Gastroesophageal sphincter (tissue), 4 donors: ENCODE measurements at places on chromosomes 6 and 20.

GRCh38 chr6:112984899-112985298 lies 637.8 kb downstream of the RFPL4B start:
- no peaks in the 10 kb centered on the region for H3K4me1 ChIP-seq
- ATAC-seq: no peak
- no peaks in the 10 kb centered on the region for H3K27me3 ChIP-seq
- no peak overlapping the region for H3K4me3 ChIP-seq
- H3K27ac ChIP-seq: no peak overlapping the region

GRCh38 chr6:7324520-7324919 lies 11.5 kb upstream of the SSR1 start:
- no peaks in the 10 kb centered on the region for H3K4me1 ChIP-seq
- H3K36me3 ChIP-seq: no peaks in the 10 kb centered on the region
- peak; percentile 55 for ATAC-seq
- no peak overlapping the region for H3K27ac ChIP-seq
- peaks cover 7% of the 10 kb centered on the region for H3K27me3 ChIP-seq

DNA sequence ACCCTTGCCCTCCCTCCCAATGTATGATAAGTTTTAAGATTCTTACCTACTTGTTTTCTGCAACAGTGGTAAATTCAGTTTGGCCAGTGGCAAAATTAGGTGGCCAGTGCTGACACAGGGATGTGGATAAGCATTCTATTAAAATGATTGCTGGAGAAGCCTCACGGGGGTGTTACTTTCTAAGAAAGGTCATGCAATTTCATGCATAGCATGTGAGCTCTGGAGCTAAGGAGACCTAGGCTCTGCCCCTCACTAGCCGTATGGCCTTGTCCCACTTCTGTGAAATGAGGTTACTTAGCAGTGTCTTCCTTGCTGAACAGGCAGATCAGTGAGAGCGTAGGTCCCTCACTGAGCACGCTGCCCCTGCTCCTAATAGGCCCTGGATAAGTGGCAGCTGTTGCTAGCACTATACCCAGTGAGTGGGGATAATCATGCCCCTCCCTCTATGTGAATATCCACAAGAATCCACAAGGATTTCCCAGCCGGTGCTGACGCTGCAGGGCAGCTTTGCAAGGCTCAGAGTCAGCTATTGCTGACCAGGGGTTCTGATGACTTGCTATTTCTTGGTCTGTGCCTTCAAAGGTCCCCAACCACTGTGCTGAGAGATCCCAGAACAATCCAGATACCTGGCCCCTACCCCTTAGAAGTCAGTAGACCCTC lies 86.5 kb upstream of the MRPS10 start:
- no peak for ATAC-seq
- H3K27me3 ChIP-seq: no peaks in the 10 kb centered on the region
- H3K27ac ChIP-seq: no peak overlapping the region
- H3K36me3 ChIP-seq: peaks cover 15% of the 10 kb centered on the region
- no peak overlapping the region for H3K4me3 ChIP-seq

DNA sequence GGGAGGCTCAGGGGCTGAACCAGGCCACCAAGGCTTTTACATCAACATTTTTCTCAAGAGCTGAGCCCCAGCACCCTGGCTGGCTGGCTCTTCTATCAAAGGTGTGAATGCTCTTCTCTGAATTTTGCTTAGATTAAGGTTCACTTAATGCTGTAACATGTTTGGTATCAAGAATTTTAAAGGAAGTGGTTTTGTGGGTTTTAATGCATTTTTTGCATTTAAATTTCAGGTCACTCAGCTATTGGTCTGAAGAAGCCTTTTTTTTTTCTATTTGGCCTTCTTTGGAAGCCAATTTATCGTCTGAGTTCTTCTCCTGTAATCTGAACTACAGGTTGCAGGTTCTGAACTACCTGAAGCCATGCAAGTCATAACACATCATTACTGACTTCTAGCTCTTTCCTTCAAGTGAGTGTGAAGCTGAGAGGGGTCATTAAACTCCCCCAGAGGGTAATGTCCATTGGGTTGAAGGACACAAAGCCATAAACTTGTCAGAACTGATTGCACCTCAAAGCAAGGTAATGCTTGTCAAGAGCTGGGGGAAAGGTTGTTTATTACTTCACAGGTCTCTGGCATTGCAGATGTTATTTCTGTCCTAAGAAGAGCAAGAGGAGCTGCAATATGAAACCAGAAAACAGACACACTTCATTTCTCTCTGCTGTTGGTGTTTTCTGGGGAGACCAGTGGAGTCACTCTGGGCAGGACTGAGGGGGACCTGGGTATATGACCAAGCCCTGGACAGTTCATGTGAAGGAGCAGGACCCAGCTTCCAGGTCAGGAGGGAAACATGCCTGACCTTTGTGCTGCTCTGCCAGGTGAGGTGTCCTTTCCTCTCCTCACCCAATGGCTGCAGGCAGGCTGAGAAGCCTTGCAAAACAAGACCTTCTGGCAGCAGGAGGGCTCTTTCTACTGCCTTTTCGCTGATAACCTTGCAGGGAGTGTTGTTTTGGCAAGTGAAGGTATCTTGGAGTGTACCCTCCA lies 26.1 kb upstream of the NEDD9 start:
- no peak overlapping the region for H3K27ac ChIP-seq
- no peaks in the 10 kb centered on the region for H3K27me3 ChIP-seq
- H3K36me3 ChIP-seq: no peaks in the 10 kb centered on the region
- H3K4me3 ChIP-seq: no peak overlapping the region
- peaks cover 4% of the 10 kb centered on the region for H3K4me1 ChIP-seq

GRCh38 chr20:32128167-32128566 lies 18.7 kb downstream of the TM9SF4 start:
- ATAC-seq: no peak
- H3K4me1 ChIP-seq: no peaks in the 10 kb centered on the region
- H3K36me3 ChIP-seq: peaks cover 23% of the 10 kb centered on the region
- no peak overlapping the region for H3K27ac ChIP-seq
- no peak overlapping the region for H3K4me3 ChIP-seq

DNA sequence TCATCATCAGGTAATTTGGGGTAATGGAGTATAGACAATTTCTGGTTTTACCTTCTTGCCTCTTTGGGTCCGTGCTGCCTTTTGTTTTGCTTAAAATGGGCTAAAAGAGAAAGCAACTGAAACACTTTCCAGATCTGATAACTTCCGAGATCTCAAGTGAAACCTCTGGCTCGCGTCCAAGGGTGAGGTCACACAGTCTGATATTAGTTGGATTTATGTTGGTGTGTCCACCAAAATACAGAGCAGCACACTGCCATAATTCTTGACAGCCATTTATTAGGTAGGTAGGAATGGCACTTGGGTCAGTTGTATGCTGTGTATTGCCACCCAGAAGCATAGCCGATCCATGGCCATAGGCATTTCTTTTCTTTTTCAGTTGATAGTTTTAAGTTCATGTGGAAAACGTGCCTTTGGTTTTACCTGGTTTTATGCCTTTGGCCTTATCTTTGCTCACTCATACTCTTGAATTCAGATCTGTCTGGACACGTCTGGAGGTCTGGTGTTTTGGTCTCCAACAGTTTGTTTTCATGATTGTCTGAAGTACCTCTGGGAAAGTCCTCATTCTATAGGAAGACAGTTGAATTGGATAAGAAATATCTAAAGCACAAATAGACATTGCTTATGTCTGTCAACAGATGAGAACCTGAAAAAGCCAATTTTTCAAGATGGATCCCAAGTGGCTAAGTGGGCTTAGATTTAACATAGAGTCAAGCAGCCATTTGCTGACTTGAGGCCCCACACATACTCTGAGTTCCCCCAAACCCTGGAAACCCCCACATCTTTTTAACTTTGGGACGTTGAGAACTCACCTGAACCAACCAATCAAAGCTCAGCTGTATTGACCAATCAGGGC lies 320.8 kb downstream of the SOX4 start:
- no peaks in the 10 kb centered on the region for H3K36me3 ChIP-seq
- H3K4me1 ChIP-seq: no peaks in the 10 kb centered on the region
- no peak overlapping the region for H3K27ac ChIP-seq
- no peak overlapping the region for H3K4me3 ChIP-seq
- ATAC-seq: no peak

- H3K4me3 ChIP-seq: no peak overlapping the region
- ATAC-seq: no peak
- peaks cover 8% of the 10 kb centered on the region for H3K27me3 ChIP-seq
- no peaks in the 10 kb centered on the region for H3K36me3 ChIP-seq
- no peaks in the 10 kb centered on the region for H3K4me1 ChIP-seq
These were observed 125.3 kb downstream of the GRM1 start for GRCh38 chr6:146154197-146154596.

GRCh38 chr6:110705543-110705942 lies 109.7 kb downstream of the CDK19 start:
- H3K4me3 ChIP-seq: no peak overlapping the region
- ATAC-seq: no peak
- H3K4me1 ChIP-seq: no peaks in the 10 kb centered on the region
- H3K27ac ChIP-seq: no peak overlapping the region

GRCh38 chr6:166589786-166590574 lies 3.5 kb upstream of the RAMACL start:
- no peaks in the 10 kb centered on the region for H3K36me3 ChIP-seq
- no peaks in the 10 kb centered on the region for H3K27me3 ChIP-seq
- peaks cover 8% of the 10 kb centered on the region for H3K4me1 ChIP-seq
- no peak overlapping the region for H3K27ac ChIP-seq
- no peak for ATAC-seq

DNA sequence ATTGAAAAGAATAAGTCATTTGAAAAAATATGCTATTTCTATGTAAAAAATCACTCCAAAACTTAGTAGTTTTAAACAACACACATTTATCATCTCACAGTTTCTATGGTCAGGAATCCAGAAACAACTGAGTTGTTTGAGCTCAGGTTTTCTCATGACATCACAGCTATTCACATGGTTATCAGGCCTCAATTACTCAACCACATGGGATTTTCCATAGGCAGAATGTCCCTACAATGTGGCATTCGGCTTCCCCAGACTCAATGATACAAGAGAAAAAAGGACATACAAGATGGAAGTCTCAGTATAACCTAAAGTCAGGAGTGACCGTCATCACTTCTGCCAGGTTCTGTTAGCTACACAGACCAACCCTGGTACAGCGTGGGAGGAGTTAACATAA lies 3.4 kb upstream of the SLC35D3 start:
- H3K27me3 ChIP-seq: peaks cover 69% of the 10 kb centered on the region
- no peaks in the 10 kb centered on the region for H3K36me3 ChIP-seq
- ATAC-seq: no peak
- H3K4me1 ChIP-seq: no peaks in the 10 kb centered on the region

- H3K4me3 ChIP-seq: no peak overlapping the region
- H3K4me1 ChIP-seq: peaks cover 16% of the 10 kb centered on the region
- H3K36me3 ChIP-seq: no peaks in the 10 kb centered on the region
- no peak overlapping the region for H3K27ac ChIP-seq
These were observed 4.5 kb upstream of the CITED2 start for GRCh38 chr6:139378882-139379341.

DNA sequence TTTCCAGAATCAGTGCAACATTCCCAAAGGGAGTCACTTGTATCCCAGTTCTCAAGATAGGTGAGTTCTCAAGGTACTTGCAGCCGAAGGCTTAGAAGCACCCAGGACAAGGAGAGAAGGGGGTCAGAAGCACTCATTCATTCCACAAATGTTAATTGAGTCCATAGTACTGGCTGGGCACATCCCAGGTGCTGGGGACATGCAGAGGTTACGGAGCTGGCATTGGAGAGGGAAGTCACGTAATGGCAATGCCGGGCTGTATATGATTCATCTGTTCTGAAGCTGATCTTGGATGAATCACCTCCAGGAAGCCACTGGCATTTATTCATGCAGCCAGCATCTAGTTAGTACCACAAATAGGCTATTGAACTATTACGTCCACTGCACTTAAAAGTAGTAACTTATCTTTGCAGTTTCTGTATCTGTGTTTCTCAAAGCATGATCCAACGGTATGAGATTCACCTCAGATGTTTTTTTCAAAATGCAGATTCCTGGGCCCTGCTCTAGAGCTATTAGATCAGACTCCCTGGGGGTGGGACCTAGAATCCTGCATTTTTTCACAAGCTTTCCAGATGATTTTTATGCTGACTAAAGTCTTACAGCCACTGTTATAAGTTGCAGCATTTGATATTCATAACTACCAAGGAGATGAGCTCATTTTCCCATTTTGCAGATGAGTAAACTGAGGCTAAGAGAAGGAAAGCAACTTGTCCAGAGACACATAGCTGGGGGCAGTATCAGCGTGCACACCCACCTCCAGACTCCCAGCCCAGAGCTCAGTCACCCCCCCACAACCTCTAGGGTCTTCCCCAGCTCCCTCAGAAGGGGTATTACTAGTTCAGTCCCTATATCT lies 44.1 kb upstream of the ID1 start:
- peaks cover 80% of the 10 kb centered on the region for H3K36me3 ChIP-seq
- H3K4me1 ChIP-seq: no peaks in the 10 kb centered on the region
- H3K27ac ChIP-seq: peak overlapping the region; percentile 75
- H3K27me3 ChIP-seq: no peaks in the 10 kb centered on the region

- peaks cover 10% of the 10 kb centered on the region for H3K4me1 ChIP-seq
- H3K27ac ChIP-seq: no peak overlapping the region
- no peaks in the 10 kb centered on the region for H3K27me3 ChIP-seq
- H3K36me3 ChIP-seq: no peaks in the 10 kb centered on the region
These were observed 363.5 kb downstream of the ESR1 start for GRCh38 chr6:152170702-152171667.

DNA sequence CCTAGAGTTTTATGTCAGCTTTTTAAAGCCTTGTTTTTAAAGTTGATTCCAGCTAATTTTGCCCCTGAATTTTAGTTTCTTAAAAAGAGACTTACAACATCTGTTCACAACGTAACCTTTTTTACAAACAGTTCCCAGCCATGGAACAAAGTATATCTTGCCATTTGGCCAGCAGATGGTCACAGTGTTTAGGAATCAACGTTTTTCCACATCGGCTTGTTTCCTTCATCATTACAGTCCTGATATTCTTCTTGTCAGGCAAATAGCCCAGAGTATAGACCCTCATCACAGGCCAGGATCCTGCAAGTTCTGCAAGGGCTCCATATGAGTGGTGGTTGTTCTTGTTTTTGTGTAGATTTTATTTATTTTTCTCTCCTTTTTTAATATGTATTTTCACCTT lies 341.7 kb upstream of the HTR1E start:
- H3K27me3 ChIP-seq: no peaks in the 10 kb centered on the region
- H3K36me3 ChIP-seq: no peaks in the 10 kb centered on the region
- H3K4me1 ChIP-seq: no peaks in the 10 kb centered on the region
- H3K27ac ChIP-seq: no peak overlapping the region
- H3K4me3 ChIP-seq: no peak overlapping the region

DNA sequence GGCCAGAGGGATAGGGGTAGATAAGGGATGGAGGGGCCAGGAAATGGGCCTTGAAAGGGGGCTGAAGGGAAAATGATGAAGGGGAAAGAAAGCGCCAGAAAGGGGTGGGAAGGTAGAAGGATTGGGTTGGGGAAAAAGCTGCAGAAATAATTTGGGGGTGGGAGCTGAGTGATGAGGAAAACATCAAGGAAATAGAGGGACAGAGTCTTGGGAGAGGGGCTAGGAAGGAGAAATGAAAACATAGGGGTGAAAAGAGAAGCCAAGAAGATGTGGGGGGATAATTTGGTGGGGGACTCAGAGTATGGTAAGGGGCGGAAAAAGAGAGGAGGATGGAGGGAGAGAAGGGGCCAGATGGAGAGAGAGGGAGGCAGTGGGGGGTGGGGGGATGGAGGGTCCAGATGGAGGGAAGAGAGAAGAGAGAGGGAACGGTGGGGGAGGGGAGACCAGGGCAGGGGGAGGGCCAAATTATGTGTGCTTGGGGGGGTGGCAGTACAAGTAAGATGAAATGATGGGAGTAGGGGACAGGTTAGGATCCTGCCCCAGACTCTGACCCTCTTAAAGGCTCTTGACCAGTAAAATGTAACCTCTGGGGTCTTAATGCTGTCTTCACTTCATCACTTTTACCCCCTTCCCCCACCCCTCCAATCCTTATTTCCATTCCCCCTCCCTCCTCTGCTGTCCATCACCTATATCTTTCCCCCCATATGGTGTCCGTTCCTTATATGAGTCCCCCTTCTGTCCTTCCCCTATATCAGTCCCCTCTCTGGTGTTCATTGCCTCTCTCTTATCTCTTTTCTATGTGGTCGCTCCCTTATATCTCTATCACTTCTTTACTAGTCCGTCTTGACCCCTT lies 852 bp downstream of the SYNGAP1 start:
- peaks cover 9% of the 10 kb centered on the region for H3K4me1 ChIP-seq
- no peak for ATAC-seq
- H3K4me3 ChIP-seq: peak overlapping the region; percentile 53
- peak overlapping the region; percentile 80 for H3K27ac ChIP-seq
- H3K27me3 ChIP-seq: no peaks in the 10 kb centered on the region
